Activated T-helper 1 cell treated with Interleukin-2 at 50 U/mL for 16 hours (primary cell): ENCODE measurements at places on chromosomes 7 and 10.

GRCh38 chr7:94877731-94878670 lies 29.4 kb upstream of the PPP1R9A start:
- DNase-seq, result no peak

DNA sequence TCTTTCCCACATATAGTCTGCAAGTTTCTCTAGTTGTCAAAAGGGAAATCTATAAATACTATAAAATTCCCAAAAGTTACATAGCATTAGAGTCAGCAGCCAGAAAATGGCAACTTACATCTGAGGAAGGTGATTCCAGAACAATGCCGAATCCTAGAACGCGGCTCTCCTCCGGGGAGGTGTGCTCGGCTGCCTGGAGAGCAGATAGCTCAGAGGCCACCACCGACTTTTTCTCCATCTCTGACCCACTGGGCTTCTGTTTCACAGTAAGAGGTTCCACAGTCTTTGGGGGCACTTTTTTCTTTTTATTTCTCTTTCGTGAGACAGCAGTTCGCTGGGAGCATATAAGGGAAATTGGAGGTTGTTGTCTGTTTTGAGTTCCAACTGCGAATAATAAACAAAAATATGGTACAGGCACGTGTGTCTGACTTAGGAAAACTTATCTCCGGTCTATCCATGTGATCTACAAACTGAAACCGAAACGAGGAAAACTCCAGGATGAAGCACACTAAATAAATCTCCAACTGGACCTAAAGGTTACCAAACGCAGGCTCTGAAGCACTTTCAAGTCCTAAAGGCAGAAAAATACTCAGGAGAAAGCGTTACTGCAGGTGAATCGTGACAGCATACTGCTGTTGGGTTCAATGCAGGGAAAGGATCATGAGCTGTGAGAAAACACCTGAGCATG lies 36.2 kb downstream of the BEND7 start:
- DNase-seq, result no peak

DNA sequence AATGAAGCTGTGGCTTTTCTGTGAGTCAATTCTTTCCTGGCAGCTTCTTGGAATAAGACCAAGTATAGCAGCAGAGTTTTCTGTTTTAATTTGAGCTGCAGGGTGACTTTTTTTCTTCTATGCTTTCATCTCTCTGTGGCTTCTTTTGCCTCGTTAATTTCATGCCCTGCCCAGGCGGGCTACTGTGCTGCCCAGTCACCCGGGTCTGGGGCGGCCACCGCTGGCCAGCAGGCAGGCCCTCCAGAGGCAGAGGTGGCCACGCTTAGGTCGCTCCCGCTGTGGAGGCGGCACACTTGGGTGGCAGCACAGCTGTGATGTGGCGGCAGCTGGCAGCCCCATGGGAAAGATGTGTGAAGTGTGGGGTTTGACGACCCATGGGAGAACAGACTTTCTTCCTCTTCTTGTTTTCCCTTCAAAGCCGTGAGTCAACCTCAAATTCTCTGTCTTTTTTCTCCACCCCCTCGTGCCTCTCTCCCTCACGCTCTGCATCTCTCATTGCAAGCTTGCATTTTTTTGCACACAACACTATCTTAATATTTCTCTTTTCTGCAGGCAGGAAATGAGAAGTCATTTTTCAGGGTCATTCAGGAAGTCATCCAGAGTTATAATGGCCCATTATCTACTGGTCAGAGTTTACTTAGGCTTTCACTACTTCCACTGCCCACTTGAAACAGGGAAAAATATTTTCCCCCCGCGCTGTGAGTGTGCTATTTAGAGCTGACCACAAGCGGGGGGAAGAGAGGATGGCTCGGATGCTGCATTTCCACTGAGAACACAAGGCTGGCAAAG lies 67.8 kb downstream of the EGFR start:
- DNase-seq, result no peak

- DNase-seq, result no peak
Measured at GRCh38 chr10:117007080-117007479, 2.1 kb upstream of the SHTN1 start.

GRCh38 chr7:84729284-84729683 lies 457.6 kb downstream of the SEMA3D start:
- DNase-seq, result no peak

DNA sequence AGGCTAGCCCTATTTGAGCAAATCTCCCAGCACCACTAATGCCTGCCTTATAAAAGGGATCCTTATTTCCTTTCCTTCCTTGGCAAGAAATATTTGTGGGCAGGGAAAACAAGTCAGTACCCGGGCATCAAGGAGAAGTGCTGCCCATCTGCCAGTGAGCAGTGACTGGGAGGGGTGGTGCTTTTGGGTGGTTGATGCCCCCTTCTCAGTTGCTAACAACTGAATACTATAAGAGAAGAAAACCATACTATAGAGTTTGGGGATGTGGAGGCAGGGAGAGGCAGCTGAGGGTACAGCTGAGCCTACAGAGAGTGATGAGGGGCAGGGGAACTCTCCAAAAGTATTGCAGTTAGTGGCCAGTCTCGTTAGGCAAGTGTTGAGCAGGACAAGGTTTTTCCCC lies 39.3 kb downstream of the OGDH start:
- DNase-seq, result no peak

- DNase-seq, result no peak
Measured at GRCh38 chr10:89337484-89337883, 9.7 kb downstream of the IFIT3 start.

GRCh38 chr7:117901089-117901797 lies 28.0 kb upstream of the CTTNBP2 start:
- no peak for DNase-seq

- DNase-seq, result no peak
Measured at GRCh38 chr7:1931951-1932270, 261.8 kb downstream of the ELFN1 start.

DNA sequence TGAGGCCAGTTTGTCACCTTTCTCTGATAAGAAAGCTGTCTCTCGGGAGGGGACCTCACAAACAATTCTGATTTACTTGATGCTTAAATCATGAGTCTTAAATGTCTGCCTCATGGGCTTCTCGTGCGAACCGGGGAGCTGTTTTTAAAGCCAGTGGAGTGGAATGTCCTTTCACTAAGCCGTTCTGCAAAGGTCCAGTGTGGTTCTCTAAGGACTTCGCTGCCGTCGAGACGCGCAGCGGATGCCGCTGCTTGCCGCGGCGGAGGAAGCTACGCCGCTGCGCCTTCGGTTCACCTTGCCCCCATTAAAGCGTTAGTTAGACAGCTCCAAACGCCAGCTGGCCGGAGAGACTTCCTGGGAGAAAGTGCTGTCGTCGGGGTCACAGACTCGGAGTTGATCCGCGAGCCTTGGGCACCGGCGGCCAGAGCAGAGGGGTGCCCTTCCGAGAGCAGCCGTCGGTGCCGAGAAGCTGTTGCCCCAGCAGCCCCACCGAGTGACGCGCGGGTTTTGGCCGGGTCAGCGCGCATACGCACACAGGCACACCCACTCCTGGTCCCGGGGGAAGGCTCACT lies 1.3 kb upstream of the HMX3 start:
- no peak for DNase-seq

DNA sequence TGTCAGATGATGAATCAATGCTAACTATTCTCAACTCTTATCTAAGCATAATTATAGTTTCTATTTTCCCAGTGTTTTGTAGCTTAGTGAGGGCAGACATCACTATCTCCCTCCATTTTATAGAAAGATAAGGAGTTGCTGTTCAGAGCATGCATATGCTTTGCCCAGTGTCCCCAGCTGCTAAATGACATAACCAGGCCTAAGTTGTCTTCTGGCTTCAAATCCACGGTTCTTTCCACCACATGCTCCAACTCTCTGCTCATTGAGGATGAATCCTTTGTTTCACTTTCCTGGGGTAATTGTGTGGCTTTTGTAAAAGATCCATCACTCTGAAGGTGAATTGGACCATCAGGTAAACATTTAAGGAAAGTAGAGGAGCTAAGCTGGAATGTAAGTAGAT lies 134.0 kb downstream of the SNX10 start:
- DNase-seq, result no peak

- DNase-seq, result no peak
Measured at GRCh38 chr10:105834261-105835059, 1193.4 kb downstream of the SORCS3 start.

DNA sequence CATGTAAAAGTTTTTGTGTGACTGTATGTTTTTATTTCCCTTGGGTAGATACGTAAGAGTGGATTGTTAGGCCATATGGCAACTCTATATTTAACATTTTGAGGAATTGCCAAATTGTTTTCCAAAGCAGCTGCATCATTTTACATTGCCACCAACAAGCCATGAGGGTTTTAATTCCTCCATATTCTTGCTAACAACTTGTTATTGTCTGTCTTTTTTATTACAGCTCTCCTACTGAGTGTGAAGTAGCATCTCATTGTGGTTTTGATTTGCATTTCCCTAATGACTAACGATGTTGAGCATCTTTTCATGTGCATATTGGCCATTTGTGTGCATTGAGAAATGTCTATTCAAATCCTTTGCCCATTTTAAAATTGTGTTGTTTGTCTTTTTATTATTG lies 94.9 kb downstream of the CARD11 start:
- DNase-seq, result no peak

DNA sequence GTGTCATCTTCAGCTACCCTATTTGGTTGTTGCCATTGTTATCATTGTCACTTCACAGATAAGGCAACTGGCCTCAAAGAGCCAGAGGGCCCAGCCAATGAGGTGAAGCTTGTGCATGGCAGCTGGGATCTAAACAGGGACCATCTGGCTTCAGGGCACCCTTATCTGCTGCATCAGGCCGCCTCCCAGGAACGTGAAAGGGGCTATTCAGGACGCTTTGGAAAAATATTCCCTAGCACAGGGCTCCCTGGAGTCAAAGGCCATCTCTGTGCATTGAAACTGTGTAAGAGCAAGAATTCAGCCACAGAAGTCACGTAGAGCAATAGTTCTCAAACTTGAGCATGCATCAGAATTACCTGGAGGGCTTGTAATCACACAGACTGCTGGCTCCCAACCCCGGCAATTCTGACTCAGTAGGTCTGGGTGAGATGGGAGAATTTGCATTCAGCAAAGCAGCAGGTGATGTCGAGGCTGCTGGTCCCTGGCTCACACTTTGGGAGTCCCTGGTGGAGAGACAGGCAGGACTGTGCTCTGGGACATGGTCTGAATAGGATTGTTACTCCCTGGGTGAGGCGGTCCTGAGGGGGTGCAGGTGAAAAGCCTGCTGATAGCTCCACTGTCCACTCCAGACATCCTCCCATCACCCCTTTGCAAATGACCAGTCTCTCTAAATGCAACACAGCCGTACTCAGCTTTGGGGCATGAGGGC lies 21.5 kb upstream of the PLEKHA1 start:
- no peak for DNase-seq

DNA sequence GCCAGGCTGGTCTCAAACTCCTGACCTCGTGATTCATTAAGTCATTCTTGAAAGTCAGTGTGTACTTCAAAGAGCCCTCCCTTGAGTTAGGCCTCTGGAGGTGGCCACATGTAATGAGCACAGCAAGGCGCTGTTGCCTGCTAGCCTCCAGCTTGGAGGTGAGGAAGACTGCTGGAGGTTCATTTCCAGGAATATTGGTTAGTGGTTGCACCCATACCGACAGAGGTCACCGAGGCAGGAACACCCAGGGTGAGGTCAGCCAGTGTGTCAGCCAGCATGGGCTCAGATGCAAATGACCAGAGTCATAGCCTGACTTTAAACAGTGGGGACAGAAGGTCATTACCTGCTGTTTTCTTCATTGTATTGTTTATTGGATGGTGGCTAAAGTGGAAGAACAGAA lies 85.0 kb downstream of the PLPP4 start:
- DNase-seq, result no peak

- no peak for DNase-seq
Measured at GRCh38 chr10:17703706-17704105, 48.3 kb upstream of the TMEM236 start.

GRCh38 chr7:22842383-22842941 lies 19.8 kb upstream of the TOMM7 start:
- DNase-seq, result no peak

DNA sequence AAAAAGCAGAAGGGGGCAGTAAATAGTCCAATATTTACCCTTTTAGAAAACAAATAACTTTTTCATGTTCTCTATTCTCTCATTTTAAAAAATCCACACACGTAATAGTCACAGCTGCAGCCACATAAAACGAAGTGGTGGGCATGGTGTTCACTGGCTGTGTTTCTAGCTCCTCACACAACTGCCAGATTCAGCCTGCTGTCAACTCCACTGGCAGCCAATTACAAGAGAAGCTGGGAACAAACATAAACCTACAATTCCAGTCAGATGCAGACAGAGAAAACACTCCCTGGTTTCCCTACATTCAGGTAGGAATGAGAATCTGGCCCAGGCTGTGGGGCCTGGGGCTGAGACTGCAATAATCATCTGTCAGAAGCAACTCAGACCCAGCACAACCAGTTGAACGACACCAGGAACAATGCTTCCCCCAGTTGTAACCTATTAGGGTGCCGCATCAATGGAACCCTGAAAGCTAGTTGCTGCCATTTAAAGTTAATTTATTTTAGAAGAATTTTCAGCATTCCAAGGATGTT lies 29.1 kb downstream of the ERCC6 start:
- DNase-seq, result no peak

GRCh38 chr10:22042557-22043326 lies 39.2 kb upstream of the DNAJC1 start:
- no peak for DNase-seq

DNA sequence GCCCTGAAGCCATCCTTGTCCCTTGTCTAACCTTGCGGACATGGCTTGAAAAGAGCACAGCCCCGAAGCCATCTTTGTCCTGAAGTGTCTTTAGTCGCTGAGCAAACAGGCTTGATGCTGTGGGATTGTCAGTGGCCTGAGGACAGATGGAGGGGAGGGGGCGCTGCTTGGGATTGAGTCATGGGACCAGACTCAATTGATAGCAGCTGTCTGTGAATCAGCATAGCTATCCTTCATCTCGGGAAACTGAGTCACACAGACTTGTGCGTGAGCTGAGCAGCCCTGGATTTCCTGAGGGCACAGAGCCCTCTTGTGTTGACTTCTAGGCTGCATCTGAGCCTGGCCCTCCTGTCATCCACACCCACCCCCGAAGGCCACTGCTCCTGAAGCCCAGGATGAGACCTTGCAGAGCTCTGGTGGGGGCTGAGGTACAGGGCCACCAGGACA lies 14.4 kb downstream of the MYO1G start:
- no peak for DNase-seq

DNA sequence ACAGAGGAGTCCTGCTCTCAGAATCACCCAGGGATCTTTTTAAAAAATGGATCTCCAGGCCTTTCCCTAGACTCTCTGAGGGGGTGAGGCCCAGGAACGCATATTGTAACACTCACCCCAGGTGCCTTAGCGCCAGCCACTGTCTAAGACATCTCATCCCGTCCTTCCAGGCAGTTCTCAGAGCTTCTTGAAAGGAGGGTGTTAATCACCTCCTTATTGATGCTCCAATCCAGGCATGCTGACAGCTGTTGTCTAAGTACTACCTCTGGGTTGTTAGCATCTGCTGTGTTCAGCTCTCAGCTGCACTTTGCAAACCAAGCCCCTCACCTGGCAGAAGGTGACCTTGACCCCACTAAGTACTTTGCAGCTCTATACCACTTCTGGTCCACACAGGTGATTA lies 36.0 kb downstream of the KIAA1549 start:
- DNase-seq, result no peak

DNA sequence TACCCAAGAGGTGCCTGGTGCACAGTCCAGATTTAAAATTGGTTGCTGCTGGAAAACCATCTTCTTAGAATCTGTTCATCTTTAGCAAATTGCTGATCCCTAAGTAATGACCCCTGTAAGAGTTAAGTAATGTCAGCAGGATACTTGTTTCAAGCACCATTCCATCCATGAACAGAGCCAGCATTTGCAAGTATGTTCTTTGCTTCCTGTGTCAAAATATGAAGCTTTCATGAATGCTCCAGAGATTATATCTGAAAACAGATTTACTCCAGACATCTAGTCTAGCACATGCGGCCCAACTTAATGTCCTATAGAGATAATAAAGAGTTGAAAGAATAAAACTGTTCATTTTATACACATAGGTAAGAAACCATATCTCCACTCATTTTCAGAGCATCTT lies 98.7 kb upstream of the ZNF438 start:
- no peak for DNase-seq
